Thoracic aorta (tissue), 2 donors: ENCODE measurements at places on chromosomes 3 and 15. TPM values are rescaled to one million over a fixed set of nuclear protein-coding genes. Genes with fewer than 3 reads are reported as not detected.

The BFSP2 gene
- not detected for total RNA-seq

The SLC12A8 gene
- 3.0 TPM for total RNA-seq

DNA sequence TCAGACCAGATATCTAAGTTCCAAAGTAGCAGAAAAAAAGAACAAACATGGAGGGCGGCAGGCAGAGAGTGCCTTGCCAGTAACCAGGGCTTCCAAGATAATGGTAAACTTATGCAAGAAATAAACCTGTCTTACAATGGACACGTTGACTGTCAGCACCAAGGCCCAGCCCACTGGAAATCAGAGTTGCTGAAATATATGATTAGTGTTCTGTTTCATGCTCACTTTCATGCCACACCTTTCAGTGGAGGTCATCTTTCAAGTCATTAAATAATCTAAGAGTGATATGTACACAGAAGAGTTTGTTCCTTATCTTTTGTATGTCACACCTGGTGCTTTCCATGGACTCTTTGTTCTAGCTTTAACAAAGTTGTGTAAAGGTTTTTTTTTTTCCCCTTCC lies 358.1 kb downstream of the MECOM start:
- no peaks in the 10 kb centered on the region for H3K27me3 ChIP-seq
- no peak overlapping the region for H3K27ac ChIP-seq
- H3K4me3 ChIP-seq: no peak overlapping the region
- H3K4me1 ChIP-seq: no peaks in the 10 kb centered on the region
- no peak for DNase-seq
- no peaks in the 10 kb centered on the region for H3K36me3 ChIP-seq

The IL17RB gene
- total RNA-seq: 2.3 TPM

GRCh38 chr15:66603301-66604179 lies 37.7 kb upstream of the LCTL start:
- no peak overlapping the region for H3K4me3 ChIP-seq
- peak; percentile 10 for DNase-seq
- no peaks in the 10 kb centered on the region for H3K4me1 ChIP-seq
- no peak overlapping the region for H3K27ac ChIP-seq

GRCh38 chr3:181952221-181952620 lies 240.5 kb downstream of the SOX2 start:
- no peak overlapping the region for H3K27ac ChIP-seq
- no peak for DNase-seq
- no peaks in the 10 kb centered on the region for H3K4me1 ChIP-seq
- no peak overlapping the region for H3K4me3 ChIP-seq

The TMEM45A gene
- total RNA-seq: 26.5 TPM

DNA sequence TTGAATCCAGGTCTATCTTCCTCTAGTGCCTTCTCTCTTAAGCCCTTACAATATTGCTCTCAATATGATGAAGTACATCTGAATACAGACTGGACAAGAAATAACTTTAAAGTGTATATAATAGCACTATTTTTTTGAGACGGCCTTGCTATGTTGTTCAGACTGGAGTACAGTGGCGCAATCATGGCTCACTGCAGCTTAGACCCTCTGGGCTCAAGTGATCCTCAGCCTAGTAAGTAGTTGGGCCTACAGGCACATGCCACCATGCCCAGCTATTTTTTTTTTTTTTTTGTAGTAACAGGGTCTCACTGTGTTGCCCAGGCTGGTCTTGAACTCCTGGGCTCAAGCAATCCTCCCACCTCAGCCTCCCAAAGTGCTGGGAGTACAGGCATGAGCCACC lies 53.6 kb downstream of the MAP3K13 start:
- no peaks in the 10 kb centered on the region for H3K27me3 ChIP-seq
- no peaks in the 10 kb centered on the region for H3K36me3 ChIP-seq
- no peak overlapping the region for H3K4me3 ChIP-seq
- no peak overlapping the region for H3K27ac ChIP-seq
- DNase-seq: no peak

DNA sequence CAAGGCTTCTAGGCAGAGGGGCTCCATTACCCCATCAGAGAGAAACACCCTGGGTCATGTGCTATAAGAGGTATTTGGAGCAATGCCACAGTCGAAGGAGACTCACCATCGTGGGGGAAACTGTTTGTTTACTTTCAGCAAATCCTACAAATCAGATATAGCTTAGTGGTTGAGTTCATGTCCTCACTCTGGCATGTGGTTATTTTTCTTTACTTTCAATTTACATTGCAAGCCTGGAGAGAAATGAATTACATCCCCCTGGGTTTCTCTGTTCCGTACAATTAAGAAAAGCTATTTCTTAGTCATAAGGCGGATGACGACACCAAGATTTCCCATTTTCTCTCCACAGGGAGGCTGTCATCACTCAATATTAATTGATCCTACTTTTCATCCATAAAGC lies 36.9 kb downstream of the RFTN1 start:
- DNase-seq: no peak
- no peaks in the 10 kb centered on the region for H3K36me3 ChIP-seq
- peaks cover 15% of the 10 kb centered on the region for H3K4me1 ChIP-seq
- H3K27me3 ChIP-seq: no peaks in the 10 kb centered on the region

DNA sequence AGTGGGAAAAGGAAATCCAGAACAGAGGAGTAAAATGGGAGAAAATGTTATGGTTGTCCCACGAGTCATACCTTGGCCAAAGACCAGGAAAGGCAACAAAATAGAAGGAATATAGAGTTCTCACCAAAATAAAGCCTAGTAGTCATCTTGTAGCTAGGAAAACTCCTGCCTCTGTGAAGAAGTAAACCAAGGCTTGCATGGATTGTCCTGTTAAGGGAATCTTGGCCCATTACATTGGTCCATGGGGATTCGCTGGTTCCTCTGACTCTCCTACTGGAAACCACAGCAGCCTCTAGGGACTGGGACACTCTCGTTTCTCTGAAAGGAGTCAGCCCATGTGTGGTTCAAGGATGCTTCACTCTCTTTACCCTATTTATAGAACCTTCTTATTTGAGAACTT lies 62.9 kb upstream of the FNDC3B start:
- no peak overlapping the region for H3K27ac ChIP-seq
- no peak overlapping the region for H3K4me3 ChIP-seq
- H3K27me3 ChIP-seq: no peaks in the 10 kb centered on the region
- no peak for DNase-seq
- no peaks in the 10 kb centered on the region for H3K36me3 ChIP-seq
- H3K4me1 ChIP-seq: peaks cover 5% of the 10 kb centered on the region

- DNase-seq: no peak
- H3K27ac ChIP-seq: no peak overlapping the region
- H3K4me3 ChIP-seq: no peak overlapping the region
- H3K27me3 ChIP-seq: no peaks in the 10 kb centered on the region
- no peaks in the 10 kb centered on the region for H3K36me3 ChIP-seq
Observed at GRCh38 chr3:157631478-157631877, 128.3 kb upstream of the VEPH1 start.
